Tracheal epithelial cell (primary cell): ENCODE measurements at places on chromosomes 6 and 20. TPM values are rescaled to one million over a fixed set of nuclear protein-coding genes. Genes with fewer than 3 reads are reported as not detected.

The OTOR gene
- total RNA-seq, result not detected in 2 replicates

The ATXN1 gene
- total RNA-seq, result 14.3 and 14.5 TPM in 2 replicates

The DEFB132 gene
- total RNA-seq, result not detected in 2 replicates

The PRL gene
- not detected in 2 replicates for total RNA-seq

The APOM gene
- total RNA-seq, result 0.96 and 1.3 TPM in 2 replicates

The TULP1 gene
- not detected in 2 replicates for total RNA-seq

The CCN2 gene
- 2.1 and 12.5 TPM in 2 replicates for total RNA-seq

The CST4 gene
- not detected in 2 replicates for total RNA-seq

The RHAG gene
- total RNA-seq, result not detected in 2 replicates

The DOK5 gene
- total RNA-seq, result 0.24 TPM in 1 of 2 replicates, not detected in the other

The DACT2 gene
- 0.72 and 1.7 TPM in 2 replicates for total RNA-seq

The NKX2-4 gene
- not detected in 2 replicates for total RNA-seq

The SLC24A3 gene
- under 0.01 and 1.2 TPM in 2 replicates for total RNA-seq

The HCRTR2 gene
- total RNA-seq, result not detected in 2 replicates

The LRRC73 gene
- under 0.01 and 0.24 TPM in 2 replicates for total RNA-seq

The TRIM10 gene
- not detected in 2 replicates for total RNA-seq

The ETV7 gene
- 0.24 TPM in 1 of 2 replicates, not detected in the other for total RNA-seq

The BPI gene
- not detected in 2 replicates for total RNA-seq

The EYA2 gene
- total RNA-seq, result 2.9 and 10.0 TPM in 2 replicates

The PLCB1 gene
- 0.24 and 2.8 TPM in 2 replicates for total RNA-seq

The COL12A1 gene
- 3.0 and 17.1 TPM in 2 replicates for total RNA-seq

The KCNQ5 gene
- 0.96 and 1.7 TPM in 2 replicates for total RNA-seq

The SLC35D3 gene
- under 0.01 TPM in 1 of 2 replicates, not detected in the other for total RNA-seq

The TXLNB gene
- total RNA-seq, result not detected in 2 replicates

The BFSP1 gene
- 3.1 and 6.0 TPM in 2 replicates for total RNA-seq

The MDFI gene
- total RNA-seq, result 112 and 113 TPM in 2 replicates

The CTCFL gene
- total RNA-seq, result not detected in 2 replicates

The MLIP gene
- total RNA-seq, result under 0.01 TPM in 1 of 2 replicates, not detected in the other

The CFAP206 gene
- total RNA-seq, result 0.48 TPM in 1 of 2 replicates, not detected in the other

The RSPH9 gene
- total RNA-seq, result 0.21 and 0.24 TPM in 2 replicates

The PDE7B gene
- 0.24 TPM in 1 of 2 replicates, not detected in the other for total RNA-seq

The HSF2 gene
- total RNA-seq, result 11.3 and 16.0 TPM in 2 replicates

The CST3 gene
- total RNA-seq, result 209 and 213 TPM in 2 replicates

The LINC00237 gene
- not detected in 2 replicates for total RNA-seq

The JPH2 gene
- under 0.01 and 6.0 TPM in 2 replicates for total RNA-seq

The TMEM200A gene
- total RNA-seq, result under 0.01 and 0.96 TPM in 2 replicates

The FOXF2 gene
- total RNA-seq, result not detected in 2 replicates

The HLA-G gene
- 11.1 and 22.0 TPM in 2 replicates for total RNA-seq

The BIRC7 gene
- total RNA-seq, result 0.72 TPM in 1 of 2 replicates, not detected in the other

The NMBR gene
- not detected in 2 replicates for total RNA-seq

The BMP7 gene
- not detected in 2 replicates for total RNA-seq

The IFT52 gene
- total RNA-seq, result 15.3 and 17.6 TPM in 2 replicates

The METTL24 gene
- not detected in 2 replicates for total RNA-seq

The DLK2 gene
- total RNA-seq, result 3.1 and 5.3 TPM in 2 replicates
